ENCODE measurements at places on chromosomes 2 and 18. TPM values are rescaled to one million over a fixed set of nuclear protein-coding genes. Genes with fewer than 3 reads are reported as not detected.

Gene ZFAND2B
- 60.2 TPM for total RNA-seq

GRCh38 chr2:123162400-123163016 lies 862.6 kb upstream of the CNTNAP5 start:
- no peak for DNase-seq
- H3K4me3 ChIP-seq, result no peak overlapping the region
- H3K27me3 ChIP-seq, result no peaks in the 10 kb centered on the region
- no peaks in the 10 kb centered on the region for H3K4me1 ChIP-seq
- H3K27ac ChIP-seq, result no peak overlapping the region

DNA sequence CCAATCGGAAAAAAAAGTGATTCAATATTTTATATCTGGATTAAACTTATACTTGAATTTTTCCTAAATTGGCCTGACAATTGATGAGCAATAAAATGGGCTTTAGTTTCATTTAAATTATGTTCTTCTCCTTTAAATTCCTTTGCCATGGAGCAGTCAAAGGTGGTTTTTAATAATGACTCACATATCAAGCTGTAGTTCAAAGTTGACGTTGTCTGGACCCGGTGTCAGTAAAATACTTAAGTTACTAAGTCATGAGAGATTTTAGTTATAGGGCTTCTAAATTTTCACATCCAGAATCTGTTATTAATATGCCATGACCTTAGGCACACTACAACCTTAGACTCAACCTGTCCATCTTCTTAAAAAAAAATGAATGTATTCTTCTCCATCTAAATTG lies 62.5 kb downstream of the CDH2 start:
- no peak overlapping the region for H3K27ac ChIP-seq
- no peak for DNase-seq
- no peaks in the 10 kb centered on the region for H3K36me3 ChIP-seq
- no peaks in the 10 kb centered on the region for H3K27me3 ChIP-seq
- H3K4me1 ChIP-seq, result no peaks in the 10 kb centered on the region

- H3K36me3 ChIP-seq, result no peaks in the 10 kb centered on the region
- H3K4me3 ChIP-seq, result no peak overlapping the region
- H3K4me1 ChIP-seq, result peaks cover 4% of the 10 kb centered on the region
- no peak for DNase-seq
- no peak overlapping the region for H3K27ac ChIP-seq
These were observed 3.3 kb upstream of the ZNF532 start for GRCh38 chr18:58861353-58861752.

Gene TRIB2
- total RNA-seq, result 14.3 TPM

DNA sequence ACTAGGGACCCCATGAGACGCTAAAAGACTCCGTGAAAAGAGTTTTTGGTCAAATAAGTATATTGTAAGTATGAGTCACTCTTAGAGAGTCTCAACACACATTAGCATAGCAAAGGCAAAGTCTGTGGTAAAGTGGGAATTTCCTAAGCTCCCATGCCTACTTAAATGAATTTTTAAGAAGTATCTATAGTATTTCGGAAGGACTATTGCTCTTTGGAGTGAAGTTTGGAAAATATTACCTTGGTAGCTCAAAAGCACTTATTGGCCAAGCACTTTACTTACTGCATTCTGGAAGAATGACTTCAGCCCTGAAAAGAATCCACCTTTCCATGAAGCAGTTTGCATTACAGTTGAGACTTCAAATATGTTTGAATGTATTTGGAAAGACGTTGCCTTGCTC lies 57.1 kb downstream of the CAVIN2 start:
- no peak for DNase-seq
- peaks cover 51% of the 10 kb centered on the region for H3K27me3 ChIP-seq
- H3K4me3 ChIP-seq, result no peak overlapping the region
- peaks cover 8% of the 10 kb centered on the region for H3K4me1 ChIP-seq

Gene MTA3
- total RNA-seq, result 23.6 TPM

Gene NCKAP1
- total RNA-seq, result 1.6 TPM

Gene COX7A2L
- 80.0 TPM for total RNA-seq

- H3K4me1 ChIP-seq, result peaks cover 8% of the 10 kb centered on the region
- H3K4me3 ChIP-seq, result no peak overlapping the region
- H3K36me3 ChIP-seq, result peaks cover 52% of the 10 kb centered on the region
- DNase-seq, result no peak
- no peaks in the 10 kb centered on the region for H3K27me3 ChIP-seq
These were observed 5.0 kb upstream of the FARP2 start for GRCh38 chr2:241350878-241351639.

DNA sequence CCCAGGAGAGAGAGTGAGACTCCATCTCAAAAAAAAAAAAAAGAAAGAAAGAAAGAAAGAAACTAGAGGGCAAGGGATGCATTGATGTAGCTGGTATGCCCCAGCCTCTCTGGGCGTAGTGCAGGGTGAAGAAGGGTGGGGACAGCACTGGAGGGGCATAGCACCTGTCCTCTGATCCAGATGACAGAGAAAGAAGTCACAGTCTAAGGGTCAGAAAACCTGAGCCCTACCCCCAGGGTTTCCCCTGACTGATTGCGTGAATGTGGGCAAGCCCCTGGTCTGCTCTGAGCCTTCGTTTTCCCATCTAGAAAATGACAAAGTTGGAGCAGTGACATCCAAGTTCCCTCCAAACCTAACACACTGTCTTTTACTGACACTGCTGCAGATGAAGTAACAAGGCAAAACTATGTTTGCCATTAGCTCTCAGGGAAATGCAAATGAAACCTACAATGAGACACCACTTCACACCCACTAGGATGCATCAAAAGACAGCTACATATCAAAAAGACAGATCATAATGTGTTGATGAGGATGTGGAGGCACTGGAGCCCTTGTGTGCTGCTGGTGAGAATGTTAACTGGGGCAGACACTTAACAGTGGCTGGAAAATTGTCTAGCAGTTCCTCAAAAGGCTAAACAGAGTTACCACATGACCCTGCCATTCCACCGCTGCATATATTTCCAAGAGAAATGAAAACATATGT lies 19.5 kb upstream of the YWHAQ start:
- DNase-seq, result no peak
- H3K4me3 ChIP-seq, result no peak overlapping the region
- peaks cover 52% of the 10 kb centered on the region for H3K4me1 ChIP-seq
- H3K27ac ChIP-seq, result no peak overlapping the region
- H3K36me3 ChIP-seq, result peaks cover 13% of the 10 kb centered on the region

Gene AMMECR1L
- 18.5 TPM for total RNA-seq

Gene IL1F10
- not detected for total RNA-seq

DNA sequence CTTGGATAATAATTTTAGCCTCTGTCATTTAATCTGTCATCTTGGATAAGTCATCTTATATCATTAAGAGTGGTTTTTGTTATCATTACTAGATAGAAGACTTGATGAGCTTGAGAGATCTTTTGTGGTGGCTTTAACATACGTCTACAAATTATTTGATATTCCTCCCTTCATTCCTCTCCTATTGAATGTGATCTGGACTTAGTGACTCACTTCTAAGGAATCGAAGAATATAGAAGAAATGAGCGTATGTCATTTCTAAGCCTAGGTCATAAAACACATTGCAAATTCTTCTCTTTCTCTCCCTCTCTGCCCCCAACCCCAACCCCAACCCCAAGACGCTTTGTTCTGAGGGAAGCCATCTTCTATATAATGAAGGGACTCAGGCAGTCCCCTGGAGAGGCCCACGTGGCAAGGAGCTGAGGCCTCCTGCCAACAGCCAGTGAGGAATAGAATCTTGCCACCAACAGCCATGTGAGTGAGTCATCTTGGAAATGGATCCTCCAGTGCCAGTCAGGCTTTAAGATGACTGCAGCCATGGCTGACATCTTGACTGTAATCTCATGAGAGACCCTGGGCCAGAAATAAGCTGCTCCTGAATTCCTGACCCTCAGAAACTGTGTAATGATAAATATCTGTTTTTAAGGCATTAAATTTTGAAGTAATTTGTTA lies 221.6 kb upstream of the SP5 start:
- DNase-seq, result no peak
- H3K4me3 ChIP-seq, result no peak overlapping the region
- no peaks in the 10 kb centered on the region for H3K36me3 ChIP-seq
- H3K27ac ChIP-seq, result no peak overlapping the region
- H3K27me3 ChIP-seq, result peaks cover 29% of the 10 kb centered on the region

GRCh38 chr2:102522162-102522561 lies 49.1 kb downstream of the SLC9A4 start:
- peaks cover 21% of the 10 kb centered on the region for H3K27me3 ChIP-seq
- no peak overlapping the region for H3K27ac ChIP-seq
- DNase-seq, result no peak
- no peak overlapping the region for H3K4me3 ChIP-seq
- no peaks in the 10 kb centered on the region for H3K4me1 ChIP-seq

DNA sequence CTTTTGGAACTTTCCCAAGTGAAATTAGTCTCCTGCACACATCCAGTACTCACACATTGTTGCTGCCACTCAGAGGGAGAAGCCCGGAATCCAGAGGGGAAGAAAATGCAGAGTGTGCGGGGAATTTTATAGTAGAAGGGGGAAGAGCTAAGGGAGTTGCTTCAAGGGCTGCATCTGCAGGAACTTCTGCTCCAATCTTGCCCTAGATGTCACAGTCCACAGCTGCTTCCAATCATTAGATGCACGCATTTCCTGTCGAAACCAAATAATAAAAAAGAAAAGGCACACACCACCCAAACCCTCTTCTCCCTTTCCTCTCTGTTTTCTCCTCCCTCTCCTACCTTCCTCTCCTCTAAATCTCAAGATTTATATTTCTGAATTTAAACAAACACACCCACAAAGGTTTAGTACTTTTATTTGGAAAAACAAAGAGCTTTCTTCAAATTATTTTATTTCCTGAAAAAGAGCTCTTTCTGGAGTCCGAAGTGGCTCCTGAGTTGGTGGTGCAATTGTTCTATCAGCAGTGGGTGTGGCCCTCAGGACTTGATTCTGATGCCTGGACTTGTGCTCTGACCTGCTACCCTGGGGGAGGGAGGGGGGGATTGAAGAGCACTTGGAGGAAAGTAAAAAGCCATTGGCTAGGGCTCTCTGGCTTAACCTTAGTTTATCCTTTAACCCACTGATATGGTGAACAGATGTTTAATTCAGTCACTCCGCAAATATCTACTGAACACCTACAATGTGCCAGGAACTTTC lies 72.0 kb downstream of the KCNE4 start:
- no peak overlapping the region for H3K4me3 ChIP-seq
- DNase-seq, result no peak
- no peaks in the 10 kb centered on the region for H3K4me1 ChIP-seq
- H3K27ac ChIP-seq, result no peak overlapping the region
- H3K36me3 ChIP-seq, result no peaks in the 10 kb centered on the region
- no peaks in the 10 kb centered on the region for H3K27me3 ChIP-seq

GRCh38 chr2:237896956-237897355 lies 37.5 kb downstream of the RAMP1 start:
- no peaks in the 10 kb centered on the region for H3K27me3 ChIP-seq
- no peak overlapping the region for H3K27ac ChIP-seq
- DNase-seq, result no peak

- DNase-seq, result no peak
- H3K4me3 ChIP-seq, result no peak overlapping the region
- H3K27me3 ChIP-seq, result no peaks in the 10 kb centered on the region
These were observed 118.5 kb downstream of the ATP9B start for GRCh38 chr18:79187532-79188277.

Gene CCDC85A
- total RNA-seq, result not detected

- H3K4me3 ChIP-seq, result no peak overlapping the region
- no peaks in the 10 kb centered on the region for H3K36me3 ChIP-seq
- no peak overlapping the region for H3K27ac ChIP-seq
- DNase-seq, result no peak
These were observed 140.6 kb downstream of the EPHA4 start for GRCh38 chr2:221431477-221431876.

Gene MGAT4A
- total RNA-seq, result 57.4 TPM

- H3K27ac ChIP-seq, result no peak overlapping the region
- H3K4me1 ChIP-seq, result peaks cover 24% of the 10 kb centered on the region
- H3K27me3 ChIP-seq, result no peaks in the 10 kb centered on the region
- H3K36me3 ChIP-seq, result peaks cover 1% of the 10 kb centered on the region
- H3K4me3 ChIP-seq, result no peak overlapping the region
These were observed 55.7 kb downstream of the LRRFIP1 start for GRCh38 chr2:237682856-237683670.

GRCh38 chr2:54522624-54523281 lies 66.6 kb downstream of the SPTBN1 start:
- no peak overlapping the region for H3K27ac ChIP-seq
- H3K36me3 ChIP-seq, result no peaks in the 10 kb centered on the region
- peaks cover 10% of the 10 kb centered on the region for H3K27me3 ChIP-seq
- peaks cover 22% of the 10 kb centered on the region for H3K4me1 ChIP-seq
- H3K4me3 ChIP-seq, result no peak overlapping the region
- DNase-seq, result peak; percentile 71

Gene CHMP3
- 32.6 TPM for total RNA-seq

- DNase-seq, result no peak
- H3K36me3 ChIP-seq, result no peaks in the 10 kb centered on the region
- no peak overlapping the region for H3K27ac ChIP-seq
- no peaks in the 10 kb centered on the region for H3K4me1 ChIP-seq
- no peaks in the 10 kb centered on the region for H3K27me3 ChIP-seq
- no peak overlapping the region for H3K4me3 ChIP-seq
These were observed 615.6 kb upstream of the SOX11 start for GRCh38 chr2:5076599-5076998.

Gene GALNT5
- total RNA-seq, result not detected

DNA sequence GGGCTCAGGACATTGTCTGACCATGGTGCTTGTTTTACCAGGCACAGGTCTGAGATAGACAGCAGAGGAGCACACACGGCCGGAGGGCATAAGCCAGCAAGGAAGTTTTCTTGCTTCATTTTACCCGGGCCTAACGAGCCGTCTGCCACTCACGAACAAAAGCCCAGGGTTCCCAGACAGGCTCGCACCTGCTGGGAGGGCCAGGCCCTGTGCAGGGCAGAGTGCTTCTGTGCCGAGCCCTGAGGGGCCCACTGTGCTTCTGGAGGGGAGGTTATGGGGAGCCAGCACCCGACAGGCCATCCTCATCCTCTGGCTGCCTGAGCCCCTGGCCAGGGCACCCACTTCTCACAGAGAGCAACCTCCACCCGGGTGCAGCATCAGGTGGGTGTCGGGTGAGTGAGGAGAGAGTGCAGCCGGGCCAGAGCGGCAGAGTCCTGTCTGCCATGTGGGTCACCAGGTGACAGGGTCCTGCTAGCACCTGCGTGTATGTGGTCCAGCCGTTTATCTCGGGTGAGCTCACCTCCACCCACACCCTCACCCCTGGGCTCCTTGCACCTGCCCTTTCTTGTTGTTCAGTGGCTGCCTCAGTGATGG lies 297.9 kb downstream of the NDUFA10 start:
- H3K4me3 ChIP-seq, result no peak overlapping the region
- no peak overlapping the region for H3K27ac ChIP-seq
- no peaks in the 10 kb centered on the region for H3K36me3 ChIP-seq
- no peak for DNase-seq
- H3K27me3 ChIP-seq, result no peaks in the 10 kb centered on the region

GRCh38 chr2:28394997-28395333 lies 2.3 kb downstream of the FOSL2 start:
- H3K36me3 ChIP-seq, result peaks cover 18% of the 10 kb centered on the region
- H3K27ac ChIP-seq, result no peak overlapping the region
- no peak for DNase-seq
- H3K4me3 ChIP-seq, result no peak overlapping the region
- no peaks in the 10 kb centered on the region for H3K27me3 ChIP-seq
- H3K4me1 ChIP-seq, result peaks cover 32% of the 10 kb centered on the region

GRCh38 chr2:74047152-74047551 lies 62.4 kb downstream of the TET3 start:
- DNase-seq, result no peak
- no peak overlapping the region for H3K4me3 ChIP-seq
- H3K4me1 ChIP-seq, result peaks cover 5% of the 10 kb centered on the region
- H3K27ac ChIP-seq, result no peak overlapping the region

GRCh38 chr2:43139996-43140621 lies 86.3 kb downstream of the ZFP36L2 start:
- peaks cover 12% of the 10 kb centered on the region for H3K36me3 ChIP-seq
- peaks cover 66% of the 10 kb centered on the region for H3K4me1 ChIP-seq
- H3K27ac ChIP-seq, result peak overlapping the region; percentile 89
- no peaks in the 10 kb centered on the region for H3K27me3 ChIP-seq
- DNase-seq, result peak; percentile 83

Gene MYL12A
- 787 TPM for total RNA-seq
